ENCODE measurements at places on chromosomes 12 and 14.

GRCh38 chr14:43877351-43877960 is 629.6 kb downstream of the FSCB start:
- DNase-seq, result no peak

DNA sequence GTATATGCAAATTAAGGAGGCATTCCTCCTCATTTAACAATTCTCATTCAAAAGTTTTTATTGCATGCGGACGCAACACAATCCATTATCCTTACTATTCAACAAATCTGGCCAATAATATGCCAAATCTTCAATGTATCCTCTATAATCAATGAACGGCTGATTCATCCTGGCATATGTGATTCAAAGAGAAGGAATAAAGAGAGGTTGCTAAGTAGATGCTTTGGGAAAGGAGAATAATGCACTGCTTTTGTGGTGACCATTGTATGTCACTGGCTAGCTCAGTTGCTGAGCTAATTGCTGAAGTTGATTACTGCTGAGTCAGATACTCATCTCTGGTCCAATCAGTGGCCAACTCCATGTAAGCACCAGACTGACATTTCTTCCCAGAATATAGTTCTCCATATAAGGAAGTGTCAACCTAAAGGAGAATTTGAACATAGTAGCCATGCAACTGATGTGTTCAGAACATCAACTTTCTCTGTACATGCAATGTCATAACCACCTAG is 148.0 kb downstream of the PDZRN4 start:
- DNase-seq, result no peak

DNA sequence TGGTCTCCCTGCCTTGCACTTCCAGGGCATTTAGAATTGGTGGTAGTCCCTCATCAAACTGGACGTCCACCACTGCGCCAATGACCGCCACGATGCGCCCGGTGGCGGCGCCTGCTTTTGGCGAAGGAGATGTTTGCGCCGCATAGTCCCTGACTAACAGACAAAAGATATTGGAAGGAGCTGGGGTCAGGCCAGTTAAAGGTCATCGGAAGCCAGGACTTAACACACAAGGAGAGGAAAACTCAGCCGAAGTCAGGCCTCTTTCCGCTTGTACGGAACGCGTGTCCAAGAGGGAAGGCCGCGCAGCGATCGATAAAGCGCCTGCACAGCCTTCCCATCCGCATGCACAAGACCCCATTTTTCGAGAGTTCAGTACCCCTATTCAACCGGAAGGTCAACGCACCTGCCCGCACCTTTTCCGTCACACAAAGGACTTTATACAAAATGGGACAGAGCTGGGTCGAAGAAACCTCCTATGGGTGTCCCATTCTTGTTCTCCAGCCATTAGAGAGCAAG is 525 bp downstream of the ATP5F1B start:
- DNase-seq, result no peak

DNA sequence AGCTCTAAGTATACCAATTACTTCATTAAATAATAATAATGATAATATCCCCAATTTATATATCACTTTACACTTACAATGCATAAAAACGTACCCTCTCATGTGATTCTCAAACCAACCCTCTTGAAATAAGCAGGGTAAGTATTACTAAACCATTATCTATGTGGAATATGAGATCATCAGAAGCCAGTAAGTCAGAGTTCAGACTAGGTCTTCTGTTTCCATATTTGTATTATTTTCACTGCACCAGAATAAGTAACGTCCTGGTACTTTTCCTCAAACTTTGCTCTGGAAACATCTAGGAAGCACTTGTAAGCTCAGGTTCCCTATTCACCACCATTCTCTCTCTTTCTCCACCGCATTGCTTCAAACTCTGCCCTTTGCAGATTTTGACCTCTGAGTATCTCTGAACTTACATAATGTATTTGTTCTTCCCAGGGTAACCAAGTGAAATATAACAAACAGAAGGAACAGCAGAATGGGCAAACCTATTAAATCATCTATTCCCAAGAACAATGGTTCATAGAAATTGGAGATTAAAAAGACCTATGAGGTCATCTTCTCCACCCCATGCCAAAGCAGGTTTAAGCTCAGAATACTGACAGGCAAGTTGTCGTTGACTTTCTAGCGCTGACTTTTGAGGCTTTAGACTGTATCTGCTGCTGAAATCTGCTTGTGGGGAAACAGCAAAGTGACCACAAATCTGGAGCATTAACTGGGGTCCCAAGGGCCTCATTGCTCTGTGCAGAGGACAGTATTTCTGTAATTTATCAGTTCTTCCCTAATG is 161.3 kb upstream of the FAR2 start:
- no peak for DNase-seq

DNA sequence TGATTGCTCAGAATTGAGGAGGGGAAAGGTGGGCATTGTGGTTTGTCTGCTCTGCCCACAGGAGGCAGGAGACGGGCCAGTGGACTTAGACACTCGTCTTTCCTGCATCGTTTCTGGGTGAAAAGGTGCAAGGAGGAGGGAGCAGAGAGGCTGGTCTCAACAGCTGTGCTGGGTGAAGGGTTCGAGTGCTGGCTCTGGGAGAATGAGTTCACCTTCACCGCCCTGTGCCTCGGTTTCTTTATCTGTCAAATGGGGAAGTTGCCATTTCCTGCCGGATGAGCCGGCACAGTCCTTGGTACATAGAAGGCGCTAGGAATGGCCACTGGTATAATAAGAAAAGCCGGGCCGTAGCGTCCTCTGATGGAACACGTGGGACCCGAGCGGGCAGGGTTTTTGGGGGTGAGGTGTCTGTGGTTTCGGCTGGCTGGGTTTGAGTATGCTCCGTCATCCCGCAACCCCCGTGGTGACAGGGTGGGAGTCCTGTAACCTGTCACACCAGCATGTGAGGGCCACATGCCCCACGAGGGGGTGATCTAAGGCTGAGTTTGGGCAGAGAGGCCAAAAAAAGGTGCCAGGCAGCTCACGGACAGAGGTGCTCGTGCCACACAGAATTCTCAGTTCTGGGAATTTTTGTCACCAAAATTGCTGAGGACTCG is 7.3 kb downstream of the BCL7A start:
- DNase-seq, result peak; percentile 80

- DNase-seq, result no peak
Measured at GRCh38 chr12:49789992-49790391, 38.2 kb downstream of the NCKAP5L start.

- DNase-seq, result peak; percentile 39
Measured at GRCh38 chr12:99043319-99043914, 398.3 kb downstream of the APAF1 start.

DNA sequence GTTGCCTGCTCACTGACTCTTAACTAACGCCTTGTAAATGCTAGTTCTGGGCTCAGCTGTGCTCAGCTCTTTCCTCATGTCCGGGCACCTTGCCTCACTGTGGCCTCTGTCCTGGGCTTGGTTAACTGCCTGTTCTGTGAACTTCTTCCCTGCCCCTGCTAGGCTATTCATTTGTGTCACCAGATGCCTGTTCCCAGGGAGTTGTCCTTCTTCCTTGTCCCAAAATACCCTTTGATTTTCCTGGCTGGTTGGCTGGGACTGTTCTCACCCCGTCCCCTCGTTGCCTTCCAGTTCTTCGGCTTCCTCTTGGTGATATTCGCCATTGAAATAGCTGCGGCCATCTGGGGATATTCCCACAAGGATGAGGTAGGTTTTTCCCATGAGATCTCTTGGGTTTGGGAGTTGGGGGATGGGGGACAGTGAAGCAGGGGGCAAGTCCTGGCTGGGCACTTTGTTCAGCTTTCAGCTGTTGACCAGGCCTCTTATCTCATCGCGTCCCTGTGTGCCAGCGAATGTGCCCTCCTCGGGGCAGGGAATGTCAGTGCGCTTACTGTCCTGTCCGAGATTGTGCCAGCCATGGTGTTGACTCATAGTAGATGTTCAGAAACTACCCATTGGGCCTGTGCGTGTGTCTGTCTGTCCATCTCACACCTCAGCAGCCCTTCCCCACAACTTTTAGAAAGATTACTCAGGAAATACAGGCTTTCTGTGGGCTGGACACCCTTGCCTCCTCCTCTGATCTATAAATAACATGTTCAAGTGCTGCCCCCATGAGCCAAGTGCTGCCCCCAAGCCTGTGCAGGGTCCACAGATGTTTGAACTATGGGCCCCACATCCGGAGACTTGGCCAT is 33.1 kb downstream of the CD9 start:
- no peak for DNase-seq

- no peak for DNase-seq
Measured at GRCh38 chr12:122082621-122083356, 4.2 kb downstream of the MLXIP start.

Data from germinal center (tissue), 1 donor.